ENCODE measurements at places on chromosomes 2 and 18.

GRCh38 chr2:179031731-179032408, 18.1 kb downstream of the CCDC141 start:
- DNase-seq, result peak; percentile 55

DNA sequence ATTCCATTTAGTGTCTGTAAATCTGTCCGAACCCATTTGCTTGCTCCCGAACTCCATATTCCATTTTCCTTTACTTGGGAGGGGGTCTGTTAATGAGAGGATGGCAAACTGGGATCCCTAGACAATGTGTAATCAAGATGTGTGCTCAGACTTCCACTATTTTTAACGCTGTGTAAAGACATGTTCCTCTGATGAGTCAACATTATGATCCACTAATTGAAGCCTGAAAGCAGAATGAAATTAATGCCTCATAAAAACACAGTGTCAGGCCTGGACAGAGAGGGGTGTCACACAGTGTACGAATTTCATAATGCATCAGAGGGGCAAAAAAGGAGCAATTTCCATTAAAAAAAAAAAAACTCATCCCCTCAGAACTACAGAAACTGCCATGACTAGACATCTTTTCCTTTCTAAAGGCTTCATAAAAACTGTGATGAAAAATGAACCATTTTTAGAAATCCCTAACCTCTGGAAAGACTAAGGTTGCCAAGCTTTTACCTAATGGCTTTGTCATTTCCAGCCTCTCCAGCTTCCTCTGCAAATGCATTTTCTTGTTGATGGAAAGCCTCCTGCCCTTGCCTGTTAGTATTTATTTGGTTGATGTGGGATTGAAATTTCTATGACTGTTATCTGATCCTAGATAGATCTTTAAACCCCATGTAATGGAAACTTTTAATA, 209.2 kb upstream of the DCC start:
- DNase-seq, result no peak

GRCh38 chr18:33873112-33873511, 295.1 kb downstream of the ASXL3 start:
- no peak for DNase-seq

DNA sequence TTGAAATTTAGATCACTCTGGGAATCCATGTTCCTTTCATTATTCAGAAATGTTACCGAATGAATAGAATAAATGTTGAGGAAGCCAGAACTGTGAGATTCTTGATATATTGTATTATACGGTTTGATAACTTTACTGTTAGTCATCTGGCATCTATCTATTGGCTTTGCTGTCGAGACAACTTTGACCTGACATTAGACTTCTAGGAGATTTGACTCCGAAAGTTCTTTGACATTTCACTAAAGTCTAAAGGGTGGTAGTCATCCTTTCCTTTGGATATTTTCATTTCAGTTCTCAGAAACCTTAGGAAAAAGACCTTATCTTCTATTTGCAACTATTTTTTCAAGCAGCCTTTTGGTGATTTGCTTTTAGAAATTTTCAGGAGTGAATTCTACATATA, 1.9 kb downstream of the BMPR2 start:
- DNase-seq, result no peak

GRCh38 chr2:120622159-120622869, 113.4 kb upstream of the GLI2 start:
- DNase-seq, result no peak
